Stimulated activated CD8-positive, alpha-beta memory T cell treated with anti-CD3 and anti-CD28 coated beads, Interleukin-7, amount 100 ng/mL, for 48 hours (primary cell): ENCODE measurements at places on chromosomes 2 and 18.

- DNase-seq, result no peak
Measured at GRCh38 chr2:181777734-181778133, 97.4 kb upstream of the NEUROD1 start.

DNA sequence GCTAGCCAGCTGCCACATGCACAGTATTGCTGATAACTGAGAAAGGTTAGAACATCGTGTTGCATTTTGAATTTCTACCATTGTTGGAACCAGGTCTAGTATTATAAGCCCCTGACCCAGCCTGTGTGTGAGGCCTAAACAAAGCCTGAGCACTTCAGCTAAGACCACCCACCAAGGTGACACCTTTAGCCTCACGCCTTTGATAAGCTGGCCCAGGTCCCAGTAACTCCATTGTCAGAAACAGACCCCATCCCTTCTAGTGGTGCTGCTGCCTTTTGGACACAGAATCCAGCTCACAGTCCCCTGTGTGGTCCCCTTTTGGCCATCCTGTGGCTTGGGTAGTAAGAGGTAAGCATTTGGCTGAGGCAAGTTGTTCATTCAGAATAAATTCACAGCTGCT is 1.6 kb downstream of the ELMOD3 start:
- DNase-seq, result no peak

- DNase-seq, result no peak
Measured at GRCh38 chr2:212426637-212427412, 111.8 kb downstream of the ERBB4 start.

DNA sequence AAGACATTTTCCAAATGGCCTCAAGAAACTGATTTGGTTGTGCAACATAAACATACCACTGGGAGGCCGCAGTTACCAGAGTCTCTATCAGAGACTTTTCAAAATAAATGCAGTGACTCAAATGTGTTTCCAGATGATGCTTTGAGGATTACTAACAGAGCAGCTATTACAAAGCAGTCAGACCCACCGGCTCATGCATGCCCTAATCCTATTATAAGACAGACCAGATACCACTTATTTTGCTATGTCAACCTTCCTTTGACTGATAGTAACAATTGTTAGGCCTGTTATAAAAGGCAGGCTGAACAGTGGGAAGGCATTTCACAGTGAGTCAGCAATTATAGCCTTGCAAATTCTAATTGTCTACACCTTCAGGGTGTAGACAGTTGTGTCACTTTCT is 217.7 kb downstream of the LRRTM1 start:
- DNase-seq, result no peak

DNA sequence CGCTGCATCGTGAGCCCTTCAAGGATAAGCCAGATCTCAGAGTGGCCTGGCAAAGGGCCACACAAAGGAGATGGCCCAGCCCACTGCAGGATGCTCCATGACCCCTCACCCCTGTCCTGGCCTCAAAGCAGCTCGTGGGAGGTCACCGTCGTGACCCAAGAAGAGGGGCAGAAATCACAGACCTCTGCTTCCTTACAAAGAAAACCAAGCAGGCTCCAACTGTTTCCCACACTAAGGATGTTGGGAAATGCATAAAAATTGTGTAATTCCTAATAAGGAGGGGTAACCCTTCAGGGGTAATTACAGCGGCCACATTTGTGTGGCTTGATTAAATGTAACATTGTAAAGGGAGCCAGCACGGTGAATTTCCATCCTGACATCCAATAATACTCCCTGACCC is 102.3 kb downstream of the BOD1L2 start:
- no peak for DNase-seq

GRCh38 chr18:21857871-21858270 is 117.3 kb downstream of the MIB1 start:
- DNase-seq, result no peak

DNA sequence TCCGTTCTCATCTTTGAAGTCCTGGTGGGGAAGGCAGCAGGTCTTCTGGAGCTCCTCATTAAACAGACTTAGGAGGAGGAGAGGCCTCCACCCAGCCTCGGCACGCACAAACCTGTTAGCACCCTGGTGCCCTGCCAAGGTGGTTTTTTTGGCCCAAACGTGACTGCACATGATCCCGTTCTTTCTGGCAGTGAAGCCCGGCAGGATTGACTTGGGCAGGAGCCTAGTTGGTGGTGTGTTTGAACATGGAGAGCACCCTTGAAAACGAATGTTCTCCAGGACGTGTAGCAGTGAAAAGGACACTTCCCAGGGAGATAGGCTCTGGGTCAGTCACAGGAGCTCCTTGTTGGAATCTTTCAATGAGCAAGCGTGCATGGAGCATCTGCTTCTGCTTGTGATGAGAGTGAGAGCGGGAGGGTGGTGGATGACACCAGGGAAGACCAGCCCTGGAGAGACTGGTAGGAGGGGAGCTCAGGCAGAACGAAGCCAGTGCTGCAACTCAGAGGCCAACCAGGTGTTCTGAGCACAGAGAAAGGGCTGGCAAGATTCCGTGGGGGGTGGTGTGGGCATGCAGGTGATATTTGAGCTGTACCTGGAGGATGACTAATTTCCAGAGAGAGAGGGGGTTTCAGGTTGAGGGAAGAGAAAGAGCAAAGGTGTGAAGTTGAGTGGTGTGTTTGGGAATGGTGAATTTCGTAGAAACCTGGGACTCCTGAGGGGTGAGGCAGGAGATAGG is 73.8 kb downstream of the TANC1 start:
- DNase-seq, result no peak

DNA sequence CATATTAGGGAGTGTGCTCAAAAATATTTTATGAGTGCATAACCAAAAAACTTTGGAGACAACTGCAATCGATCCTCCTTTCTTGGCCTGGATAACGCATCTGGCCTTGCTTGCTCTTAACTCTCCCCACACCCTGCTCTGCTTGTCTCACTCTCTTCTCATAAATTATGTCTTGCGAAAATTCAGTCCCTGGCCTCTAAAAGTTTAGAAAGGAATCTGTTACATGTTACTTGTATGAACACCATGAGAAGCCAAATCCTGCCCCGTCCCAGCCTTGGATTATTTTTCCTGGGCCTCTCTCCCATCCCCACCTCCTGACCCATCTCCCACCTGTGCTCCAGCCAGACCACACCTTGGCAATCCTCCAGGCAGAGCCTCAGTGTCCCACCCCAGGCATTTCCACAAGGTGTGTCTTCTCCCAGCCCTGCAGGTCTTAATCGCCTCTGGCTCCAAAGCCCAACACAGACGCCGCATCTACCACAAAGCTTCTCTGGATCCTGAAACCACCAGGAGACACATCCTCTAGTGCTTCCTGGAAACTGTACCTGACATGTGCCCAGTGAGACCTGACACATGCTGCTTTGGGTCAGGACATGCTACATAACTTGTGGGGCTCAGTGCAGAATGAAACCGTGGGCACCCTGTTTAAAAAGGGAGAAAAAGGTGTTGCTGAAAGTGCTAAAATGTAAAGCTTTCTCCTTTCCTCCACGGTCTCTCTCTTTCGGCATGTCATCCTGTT is 99.6 kb upstream of the ST3GAL5 start:
- no peak for DNase-seq

DNA sequence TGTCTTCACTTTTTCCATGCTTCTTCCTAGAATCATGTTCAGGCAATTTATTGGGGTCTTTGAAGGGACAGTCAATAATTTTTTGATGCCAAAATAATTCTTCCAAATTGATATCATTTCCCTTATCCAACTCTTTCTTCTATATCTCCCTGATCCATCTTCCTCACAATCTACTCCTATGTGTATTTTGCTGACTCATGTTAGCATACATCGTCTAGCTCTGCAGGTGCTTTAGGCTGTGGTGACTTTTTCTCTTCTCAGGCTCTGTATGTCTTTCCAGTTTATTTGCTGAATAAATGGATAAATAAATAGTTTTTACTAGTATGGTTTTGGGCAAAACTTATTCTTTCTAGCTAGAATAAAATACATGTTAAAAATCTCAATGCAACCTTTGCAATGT is 1650.9 kb upstream of the TMEFF2 start:
- DNase-seq, result no peak
